Fibroblast of gingiva (primary cell): ENCODE measurements at places on chromosomes 12 and 14.

GRCh38 chr14:103273145-103273744 is 60.8 kb upstream of the EIF5 start:
- no peak for DNase-seq

DNA sequence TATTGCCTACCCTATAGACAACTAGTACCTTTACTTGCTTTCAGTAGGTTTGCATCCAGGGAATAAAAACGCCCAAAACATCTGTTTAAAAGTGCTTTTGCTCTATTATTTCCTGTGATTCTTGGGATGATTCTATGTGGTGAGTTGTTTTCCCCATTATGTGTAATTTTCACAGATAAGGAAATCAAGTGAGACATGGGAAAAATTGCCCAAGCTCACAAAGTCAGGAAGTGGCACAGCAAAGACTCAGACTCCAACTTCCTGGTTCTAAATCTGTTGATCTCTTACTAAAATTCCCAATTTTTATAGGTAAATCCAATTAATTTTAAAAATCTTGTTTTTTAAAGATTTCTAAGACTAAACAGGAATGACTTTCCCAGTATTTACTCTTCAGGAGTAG is 39.0 kb downstream of the NID2 start:
- no peak for DNase-seq

GRCh38 chr14:94592457-94592856 is 11.2 kb downstream of the SERPINA5 start:
- no peak for DNase-seq

GRCh38 chr12:77521508-77522115 is 309.1 kb upstream of the NAV3 start:
- peak; percentile 72 for DNase-seq

DNA sequence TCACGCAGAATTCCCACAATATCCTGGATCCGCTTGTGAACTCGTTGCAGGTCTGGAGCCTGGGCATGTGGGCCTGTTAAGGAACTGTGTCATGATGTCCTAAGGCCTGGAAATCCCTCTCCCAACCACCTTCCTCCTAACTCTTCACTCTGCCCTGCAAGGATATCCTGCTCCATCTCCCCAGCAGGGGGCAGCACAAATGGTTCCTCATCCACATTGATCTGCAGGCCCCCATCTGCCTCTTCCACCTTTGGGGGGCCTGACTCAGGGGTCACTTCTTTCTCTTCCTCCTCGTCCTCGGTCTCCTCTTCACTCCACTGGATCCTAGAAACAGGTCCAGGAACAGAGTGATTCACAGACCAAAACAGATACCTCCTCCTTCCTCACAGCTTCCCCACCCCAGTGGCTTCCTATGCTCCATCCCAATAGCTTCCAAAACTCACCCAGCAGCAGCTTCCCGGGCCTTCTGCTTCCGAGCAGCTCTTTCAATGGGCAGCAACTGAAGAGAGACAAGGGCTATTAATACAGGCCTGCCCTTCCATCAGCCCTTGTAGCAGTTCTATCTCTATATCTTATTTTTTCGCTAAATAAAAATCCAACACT is 4.5 kb downstream of the NOP2 start:
- DNase-seq = no peak

GRCh38 chr14:96224480-96225096 is 19.9 kb downstream of the BDKRB2 start:
- no peak for DNase-seq

DNA sequence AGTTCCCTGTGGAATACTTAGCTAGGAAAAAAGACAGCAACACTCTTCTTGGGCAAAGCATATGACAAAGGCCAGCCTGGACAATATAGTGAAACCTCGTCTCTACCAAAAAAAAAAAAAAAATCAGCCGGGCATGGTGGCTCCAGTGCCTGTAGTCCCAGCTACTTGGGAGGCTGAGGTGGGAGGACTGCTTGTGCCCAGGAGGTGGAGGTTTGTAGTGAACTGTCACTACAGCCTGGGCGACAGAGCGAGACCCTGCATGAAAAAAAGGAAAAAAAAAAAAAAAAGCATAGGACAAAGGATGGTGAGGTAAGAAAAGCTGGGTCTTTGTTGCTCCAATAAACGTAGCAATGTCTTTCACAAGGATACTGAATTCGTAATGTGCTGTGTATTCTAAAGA is 1.1 kb downstream of the TXNDC16 start:
- DNase-seq = no peak

DNA sequence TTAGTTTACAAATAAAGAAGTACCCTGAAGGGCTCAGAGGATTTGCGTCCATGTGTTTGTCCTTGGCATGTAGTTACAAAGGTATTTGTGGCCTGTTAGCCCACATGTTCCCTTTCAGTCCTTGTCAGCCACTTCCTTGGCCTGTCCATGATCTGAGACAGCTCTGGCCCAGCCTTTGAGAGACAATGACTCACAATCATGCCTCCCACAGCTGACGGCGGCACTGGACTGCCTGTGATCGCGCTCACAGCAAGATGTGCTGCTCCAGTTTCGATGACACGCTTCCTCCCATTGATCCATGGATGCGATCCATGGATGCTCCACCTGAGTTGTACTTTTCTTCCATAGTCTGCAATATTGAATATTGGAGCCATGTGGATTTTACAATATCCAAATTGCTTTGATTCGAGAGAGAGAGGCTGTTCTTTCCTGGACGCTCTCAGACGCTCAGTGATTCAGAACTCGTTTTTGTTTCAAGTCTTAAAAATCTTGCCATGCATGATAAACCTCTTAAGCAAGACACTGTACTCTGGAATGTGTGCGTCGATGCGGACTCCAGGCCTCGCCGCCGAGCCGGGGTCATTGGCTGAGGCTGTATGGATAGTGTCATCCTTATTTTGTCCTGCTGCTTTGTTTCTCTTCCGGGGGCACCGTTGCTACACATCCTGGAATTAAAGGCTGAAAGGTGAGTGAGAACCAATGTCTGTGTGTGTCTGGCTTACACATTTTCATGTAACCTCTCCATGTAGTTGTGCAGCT is 220.1 kb downstream of the GLT1D1 start:
- DNase-seq = no peak

- no peak for DNase-seq
Measured at GRCh38 chr12:4779749-4780148, 59.5 kb downstream of the GALNT8 start.

DNA sequence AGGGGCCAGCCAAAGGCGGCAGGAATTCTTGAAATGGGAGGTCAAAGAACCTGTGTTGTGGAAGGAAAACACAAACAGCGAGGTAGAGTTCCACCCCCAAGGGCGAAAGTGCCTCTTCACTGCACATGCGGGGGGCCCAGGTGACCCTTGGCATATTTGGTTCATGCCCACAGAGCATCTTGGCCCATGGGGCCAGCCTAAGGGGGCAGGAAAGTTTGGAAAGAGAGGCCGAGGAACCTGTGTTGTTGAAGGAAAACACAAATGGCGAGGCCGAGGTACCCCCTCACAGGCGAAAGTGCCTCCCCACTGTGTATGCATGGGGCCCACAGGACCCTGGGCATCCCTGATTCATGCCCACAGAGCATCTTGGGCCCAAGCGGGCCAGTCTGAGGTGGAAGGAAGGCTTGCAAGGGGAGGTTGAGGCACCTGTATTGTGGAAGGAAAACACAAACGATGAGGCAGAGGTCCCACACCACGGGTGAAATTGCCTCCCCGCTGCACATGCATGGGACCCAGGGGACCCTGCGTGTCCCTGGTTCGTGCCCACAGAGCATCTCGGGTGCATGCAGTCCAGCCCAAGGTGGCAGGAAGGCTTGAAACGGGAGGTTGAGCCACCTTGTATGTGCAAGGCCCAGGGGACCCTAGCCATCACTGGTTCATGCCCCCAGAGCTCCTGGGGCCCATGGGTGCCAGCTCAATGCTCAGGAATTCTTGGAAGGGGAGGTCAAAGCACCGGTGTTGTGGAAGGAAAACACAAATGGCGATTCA is 384.1 kb downstream of the ALG10 start:
- DNase-seq = no peak

DNA sequence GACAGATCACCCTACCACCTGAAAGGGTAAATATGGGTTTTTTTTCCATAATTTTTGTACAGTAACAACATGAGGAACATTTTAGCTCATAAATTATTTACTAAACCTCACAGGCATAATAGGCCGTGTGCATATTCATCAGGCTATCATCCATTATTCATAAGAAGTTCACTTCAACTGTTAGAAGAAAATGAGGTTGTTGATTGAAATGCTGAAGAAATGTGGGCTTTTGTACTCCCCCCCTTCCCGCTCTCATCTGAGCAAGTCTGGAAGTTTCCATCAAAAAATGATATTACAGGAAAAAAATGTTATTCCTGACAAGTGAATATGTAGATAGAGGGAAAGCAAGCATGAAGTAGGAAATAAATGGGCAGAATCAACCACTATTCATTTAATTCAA is 7.9 kb upstream of the POU6F1 start:
- no peak for DNase-seq

GRCh38 chr12:25257590-25258324 is 7.0 kb upstream of the KRAS start:
- DNase-seq = no peak

DNA sequence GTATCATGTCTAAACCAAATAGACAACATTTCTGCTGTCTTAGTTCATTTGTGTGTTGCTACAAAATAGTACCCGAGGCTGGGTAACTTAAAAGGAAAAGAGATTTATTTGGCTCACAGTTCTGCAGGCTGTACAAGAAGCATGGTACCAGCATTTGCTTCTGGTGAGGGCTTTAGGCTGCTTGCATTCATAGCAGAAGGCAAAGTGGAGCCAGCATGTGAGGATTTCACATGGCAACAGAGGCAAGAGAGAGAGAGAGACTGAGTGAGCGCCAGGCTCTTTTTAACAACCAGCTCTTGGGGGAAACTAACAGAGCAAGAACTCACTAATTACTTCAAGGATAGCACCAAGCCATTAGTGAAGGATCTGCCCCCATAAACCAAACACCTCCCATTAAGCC is 271.4 kb upstream of the SRRM4 start:
- DNase-seq = no peak

DNA sequence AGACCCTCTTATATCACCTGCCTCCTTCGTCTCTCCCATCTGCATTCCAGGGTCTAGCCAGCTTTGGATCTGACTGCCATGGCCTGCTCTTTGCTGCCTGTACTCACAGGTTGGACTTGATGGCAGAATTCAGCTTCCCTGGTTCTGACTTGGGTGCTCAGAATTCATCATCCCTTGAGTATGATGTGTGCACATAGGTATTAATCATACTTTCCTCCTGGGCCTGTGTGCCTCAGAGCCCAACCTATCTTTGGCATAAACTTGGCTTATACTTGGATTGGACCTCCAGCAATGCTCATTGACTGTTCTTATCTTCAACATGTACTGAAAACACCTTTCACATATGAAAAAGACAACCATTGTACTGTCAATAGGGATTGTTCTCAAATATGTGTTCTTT is 70.7 kb upstream of the LMNTD1 start:
- no peak for DNase-seq

DNA sequence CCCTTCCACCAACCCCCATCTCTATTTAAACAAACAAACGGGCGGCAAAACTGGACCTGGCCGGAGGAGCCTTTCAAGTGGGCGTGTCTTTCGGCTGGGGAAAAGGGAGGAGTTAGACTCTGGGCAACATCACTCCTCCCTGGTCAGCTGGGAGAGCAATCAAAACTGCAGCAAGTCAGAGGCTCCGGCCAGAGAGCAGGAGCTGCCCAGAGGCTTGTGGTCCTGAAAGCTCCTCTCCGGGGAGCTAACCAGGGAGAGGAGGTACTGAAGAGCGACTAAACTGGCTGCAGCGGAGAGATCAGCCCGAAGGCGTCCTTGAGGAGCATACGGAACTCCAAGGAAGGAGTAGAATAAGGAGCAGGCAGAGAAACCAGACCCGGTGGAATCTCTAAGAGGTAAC is at the start of gene NEUROD4:
Gene NEUROD4, plus strand, starts transcription at position 191 of the 400 bp plus-strand sequence. CDS start 6,466 bp downstream, outside the sequence.
- DNase-seq = peak; percentile 20

DNA sequence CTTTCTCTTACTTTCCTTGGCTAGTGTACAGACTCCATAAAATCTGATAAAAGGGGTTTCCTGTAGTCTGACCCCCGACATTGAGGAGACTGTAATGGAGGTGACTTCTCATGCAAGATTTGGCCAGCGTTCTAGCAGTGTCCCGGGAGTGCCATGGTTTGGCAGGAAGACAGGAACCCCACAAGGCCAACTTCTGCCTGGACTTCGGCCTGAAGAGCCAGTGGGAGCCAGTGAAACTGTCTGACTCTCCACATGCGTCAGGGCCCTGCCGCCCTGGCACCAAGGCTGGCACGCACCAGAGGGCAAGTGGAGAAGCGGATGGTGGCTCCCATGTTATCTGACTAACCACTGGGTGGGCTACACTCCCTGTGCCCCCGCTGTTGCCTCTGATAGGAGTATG is 70.5 kb downstream of the TMEM260 start:
- DNase-seq = no peak

DNA sequence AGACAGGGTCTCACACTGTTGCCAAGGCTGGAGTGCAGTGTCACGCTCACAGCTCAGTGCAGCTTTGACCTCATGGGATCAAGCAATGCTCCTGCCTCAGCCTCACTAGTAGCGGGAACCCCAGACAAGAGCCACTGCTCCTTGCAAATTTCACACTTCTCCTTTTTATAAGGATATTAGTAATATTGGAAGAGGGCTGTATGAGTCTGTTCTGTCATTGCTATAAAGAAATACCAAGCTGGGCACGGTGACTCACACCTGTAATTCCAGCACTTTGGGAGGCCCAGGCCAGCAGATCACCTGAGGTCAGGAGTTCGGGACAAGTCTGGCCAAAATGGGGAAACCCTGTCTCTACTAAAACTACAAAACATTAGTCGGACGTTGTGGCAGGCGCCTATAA is 12.9 kb upstream of the ORAI1 start:
- no peak for DNase-seq

GRCh38 chr14:44897845-44898151 is 63.9 kb downstream of the KLHL28 start:
- DNase-seq = no peak

DNA sequence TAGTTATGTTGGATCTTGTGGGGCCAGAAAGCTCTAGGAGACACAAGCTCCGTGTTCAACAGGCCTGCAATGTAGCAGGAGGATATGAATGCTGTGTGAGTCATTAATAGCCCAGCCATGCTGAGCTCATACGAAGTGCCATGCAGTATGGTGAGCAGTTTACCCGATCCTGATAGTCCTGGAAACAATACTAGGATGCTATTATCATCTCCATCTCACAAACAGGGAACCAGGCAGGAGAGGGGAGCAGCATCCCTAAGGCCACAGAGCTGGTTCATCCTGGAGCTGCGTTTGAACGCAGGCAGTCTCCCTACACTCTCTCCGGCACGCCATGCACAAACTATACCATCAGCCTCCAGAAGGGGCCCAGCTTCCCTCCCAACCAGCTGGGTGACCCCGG is 20.5 kb downstream of the TTC7B start:
- DNase-seq = peak; percentile 69

GRCh38 chr12:77229640-77230442 is 164.5 kb upstream of the E2F7 start:
- peak; percentile 61 for DNase-seq

- peak; percentile 70 for DNase-seq
Measured at GRCh38 chr14:80388980-80389711, 177.8 kb upstream of the DIO2 start.

- no peak for DNase-seq
Measured at GRCh38 chr12:26966842-26967241, 28.6 kb downstream of the FGFR1OP2 start.

GRCh38 chr14:80695869-80696268 is 245.7 kb downstream of the CEP128 start:
- DNase-seq = no peak
